ENCODE measurements at places on chromosomes 5 and 9. TPM values are rescaled to one million over a fixed set of nuclear protein-coding genes. Genes with fewer than 3 reads are reported as not detected.

Gene TRIP13
- 15.6 TPM for total RNA-seq

Gene GADD45G
- 13.8 TPM for total RNA-seq

Gene TLX3
- not detected for total RNA-seq

Gene FOXD4L6
- 0.38 TPM for total RNA-seq

Gene CXCL14
- 160 TPM for total RNA-seq

DNA sequence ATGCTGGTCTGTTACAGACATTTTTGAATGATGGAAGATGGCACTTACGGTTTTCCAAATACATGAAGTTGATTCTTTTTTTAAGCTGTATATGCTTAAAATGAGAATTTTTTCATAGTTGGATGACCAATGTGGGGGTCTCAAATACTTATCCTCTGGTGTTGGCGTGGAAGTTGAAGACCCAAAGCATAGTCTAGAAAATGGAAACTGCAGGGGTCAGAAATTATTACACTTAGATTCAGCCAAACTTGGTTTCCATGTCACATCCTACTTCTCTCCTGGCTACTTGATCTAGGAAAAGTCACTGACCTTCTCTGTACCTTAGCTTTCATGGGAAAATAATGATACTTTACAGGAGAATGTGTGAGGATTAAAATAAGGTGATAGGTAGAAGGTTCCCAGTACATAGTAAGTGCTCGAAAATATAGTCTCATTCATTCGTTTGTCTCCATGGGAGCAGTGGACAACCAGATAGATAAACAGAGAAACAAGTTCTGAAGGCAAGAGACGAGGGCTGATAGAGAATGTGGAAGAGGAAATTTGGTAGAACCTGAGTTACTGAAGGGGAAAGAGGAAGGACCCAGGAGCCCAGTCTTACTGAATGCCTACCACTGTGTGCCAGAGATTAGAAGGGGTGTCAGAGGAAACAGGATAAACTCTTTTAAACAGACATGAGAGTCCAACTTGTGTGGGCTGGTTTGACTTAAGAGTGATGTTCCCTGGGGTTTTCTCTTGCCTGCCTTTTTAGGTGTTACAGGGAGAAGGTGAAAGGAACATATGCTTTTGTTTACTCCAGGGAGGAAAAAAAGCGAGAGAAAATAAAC, 560.3 kb upstream of the KLF4 start:
- peak overlapping the region; percentile 17 for H3K27ac ChIP-seq
- H3K4me1 ChIP-seq, result peaks cover 66% of the 10 kb centered on the region
- no peak for DNase-seq
- no peaks in the 10 kb centered on the region for H3K36me3 ChIP-seq

DNA sequence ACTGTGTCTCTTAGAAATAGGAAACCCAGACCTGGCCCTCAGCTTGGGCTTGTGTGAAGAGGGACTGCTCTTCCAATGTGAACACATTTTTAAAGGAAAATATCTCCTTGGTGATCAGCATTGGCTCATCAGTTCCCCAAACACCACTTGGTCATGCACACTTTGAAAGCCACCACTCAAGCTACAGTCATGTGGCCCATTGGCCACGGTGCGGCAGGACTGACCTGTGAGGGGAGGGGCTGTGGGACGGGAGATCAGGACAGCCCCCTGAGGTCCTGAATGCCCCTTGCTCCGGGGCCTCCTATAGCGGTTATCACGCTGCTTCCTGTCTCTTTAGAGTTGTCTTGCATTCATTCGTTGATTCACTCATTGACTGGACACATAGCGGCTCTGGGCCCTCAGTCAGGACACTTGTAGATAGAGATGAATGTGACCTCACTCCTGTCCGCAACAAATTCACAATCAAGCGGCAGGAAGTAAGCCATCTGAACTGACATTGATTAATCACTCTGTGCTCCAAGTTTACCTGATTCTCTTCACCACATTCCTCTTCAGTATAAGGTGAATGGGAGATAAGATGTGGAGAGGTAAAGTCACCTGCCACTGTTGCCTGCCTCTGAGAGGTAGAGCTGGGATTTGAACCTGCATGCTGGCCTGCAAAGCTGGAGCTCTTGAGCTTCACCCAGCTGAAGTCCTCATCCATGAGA, 73.1 kb downstream of the COL15A1 start:
- peaks cover 5% of the 10 kb centered on the region for H3K4me1 ChIP-seq
- peaks cover 37% of the 10 kb centered on the region for H3K36me3 ChIP-seq
- no peak overlapping the region for H3K27ac ChIP-seq
- no peaks in the 10 kb centered on the region for H3K27me3 ChIP-seq

GRCh38 chr9:38003230-38003629, 65.8 kb downstream of the SHB start:
- no peak overlapping the region for H3K4me3 ChIP-seq
- peaks cover 67% of the 10 kb centered on the region for H3K4me1 ChIP-seq
- no peaks in the 10 kb centered on the region for H3K27me3 ChIP-seq
- H3K36me3 ChIP-seq, result peaks cover 27% of the 10 kb centered on the region
- H3K27ac ChIP-seq, result no peak overlapping the region
- DNase-seq, result no peak

- H3K4me1 ChIP-seq, result peaks cover 60% of the 10 kb centered on the region
- H3K36me3 ChIP-seq, result peaks cover 63% of the 10 kb centered on the region
- H3K4me3 ChIP-seq, result peak overlapping the region; percentile 97
- H3K27ac ChIP-seq, result peak overlapping the region; percentile 93
- no peaks in the 10 kb centered on the region for H3K27me3 ChIP-seq
Observed at GRCh38 chr5:1801967-1802295, 724 bp downstream of the NDUFS6 start.

- H3K27me3 ChIP-seq, result no peaks in the 10 kb centered on the region
- peak within 1 kb of the TSS; percentile 99 for H3K27ac ChIP-seq
- H3K36me3 ChIP-seq, result peaks cover 38% of the 10 kb centered on the region
- peak; percentile 9 for DNase-seq
Observed at GRCh38 chr9:93450945-93451815, at the start of gene FAM120A. Gene FAM120A (plus strand): TSS chr9:93451685. CDS start chr9:93451916, 231 bp downstream.

DNA sequence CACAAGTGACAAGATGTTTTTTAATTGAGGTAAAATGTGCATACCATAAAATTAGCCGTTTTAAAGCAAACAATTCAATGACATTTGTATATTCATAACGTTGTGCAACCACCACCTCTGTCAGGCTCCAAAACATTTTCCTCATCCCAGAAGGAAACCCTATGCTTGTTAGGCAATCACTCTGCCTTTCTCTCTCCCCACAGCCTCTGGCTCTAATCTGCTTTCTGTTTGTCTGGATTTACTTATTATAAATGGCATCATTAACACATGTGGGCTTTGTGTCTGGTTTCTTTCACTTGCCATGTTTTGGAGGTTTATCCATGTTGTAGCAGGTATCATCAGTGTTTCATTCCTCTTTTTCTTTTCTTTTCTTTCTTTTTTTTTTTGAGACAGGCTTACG, 1.4 kb upstream of the N4BP3 start:
- H3K27me3 ChIP-seq, result peaks cover 3% of the 10 kb centered on the region
- peaks cover 44% of the 10 kb centered on the region for H3K4me1 ChIP-seq

DNA sequence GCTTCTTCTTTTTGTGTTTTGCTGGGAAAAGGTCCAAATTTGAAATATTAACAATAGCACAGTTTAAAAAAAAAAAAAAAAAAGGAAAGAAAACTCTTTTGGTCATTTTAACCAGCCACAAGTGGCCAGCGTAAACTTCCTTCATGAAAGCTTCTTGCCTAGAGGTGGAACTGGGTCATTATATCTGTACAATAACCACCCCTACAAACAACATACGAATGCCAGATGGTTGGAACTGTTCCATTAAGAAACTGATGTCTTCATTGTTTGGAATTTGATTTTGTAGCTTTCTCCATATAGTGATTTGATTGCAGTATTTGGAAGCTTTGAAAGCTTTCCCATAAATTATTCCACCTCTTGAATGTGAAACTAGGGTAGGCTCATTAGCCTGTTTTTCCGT, 18.3 kb upstream of the LPAR1 start:
- no peak overlapping the region for H3K4me3 ChIP-seq
- DNase-seq, result no peak
- no peaks in the 10 kb centered on the region for H3K4me1 ChIP-seq
- no peaks in the 10 kb centered on the region for H3K36me3 ChIP-seq
- H3K27ac ChIP-seq, result no peak overlapping the region

DNA sequence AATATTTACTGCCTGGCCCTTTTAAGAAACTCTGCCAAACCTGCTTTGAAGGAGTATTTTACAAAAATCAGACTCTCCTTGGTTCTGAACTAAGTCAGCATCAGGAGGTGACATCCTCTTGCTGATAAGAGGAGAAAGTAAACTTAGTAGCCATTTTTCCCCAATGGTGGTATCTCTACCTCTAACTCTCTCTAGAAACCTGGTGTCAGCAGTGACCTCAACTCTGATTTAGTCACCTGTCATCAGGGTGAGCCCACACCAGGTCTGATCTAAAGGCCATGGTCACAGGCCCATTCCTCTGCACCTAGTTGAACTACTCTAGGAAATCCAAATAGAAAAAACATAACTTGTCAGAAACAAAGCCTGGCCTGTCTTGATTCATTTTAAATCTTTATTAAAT, 4.2 kb downstream of the CARNMT1 start:
- no peaks in the 10 kb centered on the region for H3K27me3 ChIP-seq
- H3K4me3 ChIP-seq, result no peak overlapping the region
- H3K36me3 ChIP-seq, result no peaks in the 10 kb centered on the region
- no peak overlapping the region for H3K27ac ChIP-seq

GRCh38 chr5:82054004-82054710, 82.3 kb downstream of the ATG10 start:
- H3K4me3 ChIP-seq, result no peak overlapping the region
- DNase-seq, result no peak
- no peaks in the 10 kb centered on the region for H3K27me3 ChIP-seq
- H3K27ac ChIP-seq, result no peak overlapping the region
- peaks cover 10% of the 10 kb centered on the region for H3K4me1 ChIP-seq

DNA sequence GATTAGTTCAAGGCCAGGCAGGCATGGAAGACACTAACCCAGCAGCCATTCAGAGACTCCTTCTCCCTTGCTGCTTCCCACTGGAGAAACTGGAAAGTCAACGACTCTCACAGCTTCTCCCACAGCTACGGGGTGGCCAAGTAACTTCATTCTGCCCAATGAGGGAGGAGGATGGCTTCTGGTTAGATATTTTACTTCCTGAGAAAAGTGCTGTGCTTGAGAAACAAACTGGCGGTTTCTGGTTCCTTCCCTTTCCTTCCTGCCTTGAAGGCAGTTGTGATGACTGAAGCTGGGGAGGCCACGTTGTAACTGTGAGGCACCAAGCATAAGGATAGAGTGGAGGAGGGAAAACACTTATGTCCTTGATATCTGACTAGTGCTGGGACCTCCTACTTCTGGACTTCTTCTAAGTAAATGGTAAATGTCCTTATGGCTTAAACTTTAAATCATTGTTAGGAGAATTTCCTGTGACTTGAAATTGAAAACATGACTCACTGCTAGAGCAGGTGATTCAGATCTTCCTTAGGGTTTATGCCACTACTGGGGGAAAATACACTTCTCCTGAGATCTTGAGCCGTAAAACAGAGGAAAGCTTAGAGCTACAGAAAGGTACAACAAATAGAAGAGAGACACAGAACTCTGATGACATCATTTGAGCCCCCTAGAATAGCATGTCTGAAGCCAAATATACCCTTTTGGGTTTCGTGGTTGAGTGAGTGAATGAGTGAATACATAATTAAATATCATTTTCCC, 3.1 kb upstream of the GNPDA1 start:
- H3K4me3 ChIP-seq, result no peak overlapping the region
- H3K36me3 ChIP-seq, result no peaks in the 10 kb centered on the region
- H3K27me3 ChIP-seq, result no peaks in the 10 kb centered on the region
- no peak for DNase-seq
- peak overlapping the region; percentile 74 for H3K27ac ChIP-seq
- peaks cover 5% of the 10 kb centered on the region for H3K4me1 ChIP-seq

DNA sequence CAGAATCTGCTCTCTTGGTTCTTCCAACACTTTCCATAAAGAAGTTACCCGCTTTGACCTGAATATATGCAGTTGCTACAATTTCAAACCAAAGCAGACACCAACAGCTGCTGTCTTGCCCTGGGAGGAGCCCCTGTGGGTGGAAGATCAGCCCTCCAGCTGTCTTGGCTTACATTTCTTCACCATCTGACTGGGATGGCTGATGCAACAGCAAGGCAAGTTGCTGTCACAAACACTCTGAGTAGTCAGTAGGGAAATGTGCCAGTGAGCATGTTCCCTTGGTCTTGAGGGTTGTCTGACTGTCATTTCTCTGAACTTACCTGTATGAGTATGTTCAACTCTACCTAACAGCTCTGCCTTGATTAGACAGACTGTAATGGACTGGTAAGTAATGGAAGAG, 152.9 kb downstream of the SGCD start:
- no peak for DNase-seq
- no peaks in the 10 kb centered on the region for H3K27me3 ChIP-seq
- H3K4me3 ChIP-seq, result no peak overlapping the region
- H3K4me1 ChIP-seq, result no peaks in the 10 kb centered on the region
- H3K36me3 ChIP-seq, result no peaks in the 10 kb centered on the region

DNA sequence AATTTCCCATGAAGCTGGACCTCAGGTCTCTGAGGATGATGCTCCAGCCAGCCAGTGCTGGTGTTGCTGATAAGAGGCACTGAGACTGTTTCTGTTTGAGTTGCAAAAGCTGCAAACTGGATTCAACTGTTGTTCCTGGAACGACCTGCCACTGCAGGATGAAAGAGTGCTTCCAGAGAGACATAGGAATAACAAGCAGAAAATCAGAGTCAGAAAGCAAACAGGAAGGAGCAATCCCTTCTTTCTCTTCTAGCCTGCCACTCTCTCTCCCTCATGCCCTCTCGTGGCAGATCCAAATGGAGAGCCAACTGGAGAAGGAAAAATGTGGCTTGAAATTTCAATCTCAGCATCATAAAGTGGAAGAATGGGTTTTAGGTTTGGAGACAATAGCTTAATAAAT, 110.4 kb downstream of the STARD4 start:
- H3K4me3 ChIP-seq, result no peak overlapping the region
- no peaks in the 10 kb centered on the region for H3K27me3 ChIP-seq
- no peaks in the 10 kb centered on the region for H3K4me1 ChIP-seq
- H3K27ac ChIP-seq, result no peak overlapping the region
- H3K36me3 ChIP-seq, result no peaks in the 10 kb centered on the region

DNA sequence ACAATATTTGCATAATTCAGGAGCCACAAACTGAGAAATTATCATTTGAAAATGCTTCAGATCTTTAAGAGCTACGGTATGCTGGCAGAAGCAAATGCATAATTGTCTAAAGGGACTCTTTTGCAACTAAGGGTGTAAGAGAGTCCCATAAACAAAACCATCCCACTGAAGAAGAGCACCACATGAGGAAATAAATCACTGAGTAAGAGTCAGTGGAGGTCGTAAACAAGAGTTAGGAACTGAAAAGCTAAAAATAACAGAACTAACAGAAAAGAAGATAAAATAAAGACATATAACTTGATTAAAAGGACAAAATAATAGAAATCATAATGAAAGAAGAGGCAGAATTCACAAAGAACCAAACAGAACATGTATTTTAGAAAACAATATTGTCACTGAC, 3.5 kb upstream of the SMC2 start:
- no peak overlapping the region for H3K4me3 ChIP-seq
- H3K36me3 ChIP-seq, result no peaks in the 10 kb centered on the region
- H3K27ac ChIP-seq, result no peak overlapping the region
- DNase-seq, result no peak
- H3K27me3 ChIP-seq, result no peaks in the 10 kb centered on the region
- peaks cover 14% of the 10 kb centered on the region for H3K4me1 ChIP-seq

- no peaks in the 10 kb centered on the region for H3K27me3 ChIP-seq
- H3K36me3 ChIP-seq, result no peaks in the 10 kb centered on the region
- H3K4me3 ChIP-seq, result no peak overlapping the region
- no peak for DNase-seq
- H3K27ac ChIP-seq, result no peak overlapping the region
Observed at GRCh38 chr5:21910731-21911130, 942.4 kb downstream of the CDH12 start.

GRCh38 chr5:61649971-61650370, 317.9 kb downstream of the ZSWIM6 start:
- H3K4me1 ChIP-seq, result no peaks in the 10 kb centered on the region
- H3K27ac ChIP-seq, result no peak overlapping the region
- H3K36me3 ChIP-seq, result no peaks in the 10 kb centered on the region
